ENCODE measurements at places on chromosomes 5 and 9. TPM values are rescaled to one million over a fixed set of nuclear protein-coding genes. Genes with fewer than 3 reads are reported as not detected.

DNA sequence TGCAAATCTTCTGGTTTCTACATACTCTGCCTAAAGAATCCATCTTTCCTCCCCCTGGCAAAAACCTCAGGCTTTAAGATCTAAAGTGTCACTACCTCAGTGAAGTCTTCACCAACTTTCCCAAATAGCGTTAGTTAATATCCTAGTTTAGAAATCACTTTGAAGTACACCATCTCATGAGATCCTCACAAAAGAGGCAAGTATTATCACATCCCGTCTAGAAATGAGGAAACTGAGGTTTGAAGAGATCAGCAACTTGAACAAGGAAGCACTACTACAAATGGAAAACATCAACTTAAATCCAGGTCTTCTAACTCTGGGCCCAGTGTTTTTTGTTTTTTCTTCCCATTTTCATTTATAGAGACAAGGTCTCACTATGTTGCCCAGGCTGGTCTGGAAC lies 4.6 kb downstream of the AP3B1 start:
- DNase-seq = no peak

DNA sequence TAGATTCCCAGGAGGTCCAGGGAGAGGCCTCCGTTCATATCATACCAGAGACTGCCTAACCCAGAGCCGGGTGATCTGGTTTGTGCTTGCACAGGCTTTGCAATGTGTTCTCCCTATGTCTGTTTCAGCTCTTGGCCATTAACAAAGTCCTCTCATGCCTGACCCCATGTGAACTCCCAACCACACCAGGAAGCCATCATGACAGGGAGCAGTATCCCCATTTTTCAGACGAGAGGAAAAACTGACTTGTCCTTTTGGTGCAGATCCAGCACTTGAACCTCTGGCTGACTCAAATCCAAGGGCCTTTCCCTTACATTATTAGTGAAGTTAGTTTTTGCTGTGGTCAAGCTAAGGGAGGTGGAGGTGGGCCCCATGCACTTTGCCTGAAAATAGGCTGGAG lies 58.4 kb downstream of the TEX10 start:
- DNase-seq = no peak

- DNase-seq = no peak
Measured at GRCh38 chr9:136566901-136567300, 21.1 kb upstream of the NOTCH1 start.

DNA sequence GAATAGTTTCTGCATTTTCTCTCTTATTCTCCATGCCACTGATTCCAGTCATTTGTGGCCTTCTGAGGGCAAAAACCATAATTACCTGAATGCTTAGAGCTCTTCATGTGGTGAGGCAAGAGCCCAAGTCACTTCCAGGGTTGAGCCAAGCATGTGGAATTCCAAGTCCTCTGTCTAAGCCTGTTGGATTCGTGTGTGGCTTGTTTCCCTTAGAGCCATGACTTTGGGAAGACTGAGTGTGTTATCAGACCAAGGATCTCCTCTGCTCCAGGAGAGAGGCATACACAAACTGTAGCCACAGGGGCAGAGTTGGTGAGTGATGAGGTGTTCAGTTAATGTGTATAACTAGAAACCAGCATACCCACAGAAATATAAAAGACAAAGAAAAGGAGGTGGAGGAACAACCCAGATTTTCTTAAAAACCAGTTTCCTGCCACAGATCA lies 27.1 kb downstream of the SLC22A5 start:
- DNase-seq = no peak

GRCh38 chr5:172841-173251 lies 18.4 kb upstream of the LRRC14B start:
- no peak for DNase-seq

GRCh38 chr5:93607367-93608258 lies 24.6 kb downstream of the NR2F1 start:
- DNase-seq = peak; percentile 82

The MEIKIN gene
- not detected for total RNA-seq

The OTP gene
- not detected for total RNA-seq

GRCh38 chr5:66197764-66198405 lies 53.8 kb downstream of the SREK1 start:
- DNase-seq = no peak

The CTSV gene
- 50.5 TPM for total RNA-seq

GRCh38 chr9:21611891-21612290 lies 129.8 kb upstream of the IFNE start:
- no peak for DNase-seq

The PCDHB10 gene
- 0.33 TPM for total RNA-seq

GRCh38 chr5:99141534-99142128 lies 212.8 kb upstream of the CHD1 start:
- no peak for DNase-seq

The SMARCA2 gene
- total RNA-seq = 5.5 TPM

- DNase-seq = no peak
Measured at GRCh38 chr5:140821375-140822280, at the start of gene PCDHA5. TSS of gene PCDHA5 (plus strand) at chr5:140821613.

The PRELID1 gene
- 360 TPM for total RNA-seq

DNA sequence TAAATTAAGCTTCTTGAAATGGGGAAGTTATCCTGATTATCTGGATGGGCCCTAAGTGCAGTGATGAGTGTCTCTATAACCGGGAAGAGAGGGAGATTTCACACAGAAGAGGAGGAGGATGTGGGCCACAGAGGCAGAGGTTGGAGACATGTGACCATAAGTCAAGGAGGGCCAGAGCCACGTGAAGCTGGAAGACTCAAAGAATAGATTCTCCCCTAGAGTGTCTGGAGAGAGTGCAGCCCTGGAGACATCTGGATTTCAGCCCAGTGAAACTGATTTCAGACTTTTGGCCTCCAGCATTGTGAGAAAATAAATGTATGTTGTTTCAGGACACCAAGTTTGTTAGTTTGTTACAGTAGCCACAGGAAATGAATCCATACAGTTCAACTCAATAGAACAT lies 442.9 kb downstream of the NTRK2 start:
- no peak for DNase-seq

DNA sequence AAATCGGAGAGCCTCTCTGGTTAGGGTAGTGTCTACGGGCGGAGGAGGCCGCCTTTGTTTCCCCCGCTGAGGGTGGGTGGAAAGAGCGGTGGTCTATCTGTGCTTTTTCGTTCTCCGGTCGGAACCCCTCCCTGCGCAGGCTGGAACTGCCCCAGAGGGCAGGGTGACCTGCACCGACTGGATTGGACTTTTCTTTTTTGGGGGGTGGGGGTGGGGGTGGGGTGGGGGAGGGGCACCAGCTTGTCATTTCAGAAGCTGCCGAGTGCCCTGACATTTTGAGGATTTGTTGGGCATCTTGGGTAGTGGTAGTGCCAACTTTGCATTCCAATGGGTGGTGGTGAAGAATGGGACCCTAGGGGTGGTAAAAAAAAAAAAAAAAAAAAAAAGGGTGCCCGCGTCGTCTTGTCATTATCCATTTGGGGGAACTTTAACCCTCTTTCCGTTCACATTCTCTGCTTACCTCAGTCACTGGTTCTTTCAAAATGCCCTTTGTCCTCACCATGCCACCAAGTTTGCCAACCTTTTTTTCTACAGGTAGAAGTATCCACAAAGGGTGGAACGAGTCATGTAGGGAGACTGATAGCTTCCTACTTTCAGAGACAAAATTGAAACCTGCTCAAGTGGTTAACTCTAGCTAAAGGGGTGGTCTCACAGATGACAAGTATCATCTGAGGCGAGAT lies 1.3 kb downstream of the UBE2R2 start:
- peak; percentile 16 for DNase-seq

DNA sequence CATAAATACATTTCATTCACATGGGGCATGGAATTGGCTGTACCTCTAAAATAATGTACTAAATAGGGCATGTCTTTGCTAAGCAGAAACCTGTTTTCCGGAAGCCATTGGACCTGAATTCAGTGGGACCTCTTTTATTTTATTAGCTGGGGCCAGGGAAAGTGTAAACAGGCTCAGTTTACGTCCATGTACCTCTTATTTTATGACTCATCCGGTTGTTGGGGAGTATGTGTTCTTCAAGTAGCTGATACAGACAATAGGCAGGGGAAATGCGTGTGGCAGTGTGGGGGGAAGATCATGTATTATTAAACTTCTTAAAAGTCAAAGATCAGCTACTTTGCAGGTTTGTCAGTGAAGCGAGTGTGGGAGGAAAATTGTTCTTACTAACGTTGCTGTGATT lies 1.4 kb upstream of the GDNF start:
- no peak for DNase-seq

GRCh38 chr5:3041001-3041400 lies 289.5 kb upstream of the IRX2 start:
- peak; percentile 2 for DNase-seq

The PRRC2B gene
- total RNA-seq = 102 TPM

DNA sequence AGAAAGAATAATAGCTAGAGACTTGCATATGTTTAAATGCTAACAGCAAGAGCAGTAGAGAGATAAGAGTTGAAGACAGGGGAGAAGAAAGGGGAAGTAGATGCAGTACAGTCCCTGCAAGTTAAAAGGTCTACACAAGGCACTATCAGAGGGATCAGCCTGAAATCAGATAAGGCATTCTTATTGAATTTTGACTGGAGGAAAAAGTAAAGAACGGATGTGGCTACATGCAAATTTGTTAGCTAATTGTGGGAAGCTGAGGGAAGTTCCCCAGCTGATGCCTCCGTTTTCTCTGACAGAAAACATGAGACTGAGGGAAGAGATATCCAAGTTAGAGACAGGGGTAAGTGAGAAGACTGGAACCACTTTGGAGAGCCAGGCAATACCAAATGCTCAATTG lies 12.9 kb upstream of the RHOBTB3 start:
- no peak for DNase-seq

DNA sequence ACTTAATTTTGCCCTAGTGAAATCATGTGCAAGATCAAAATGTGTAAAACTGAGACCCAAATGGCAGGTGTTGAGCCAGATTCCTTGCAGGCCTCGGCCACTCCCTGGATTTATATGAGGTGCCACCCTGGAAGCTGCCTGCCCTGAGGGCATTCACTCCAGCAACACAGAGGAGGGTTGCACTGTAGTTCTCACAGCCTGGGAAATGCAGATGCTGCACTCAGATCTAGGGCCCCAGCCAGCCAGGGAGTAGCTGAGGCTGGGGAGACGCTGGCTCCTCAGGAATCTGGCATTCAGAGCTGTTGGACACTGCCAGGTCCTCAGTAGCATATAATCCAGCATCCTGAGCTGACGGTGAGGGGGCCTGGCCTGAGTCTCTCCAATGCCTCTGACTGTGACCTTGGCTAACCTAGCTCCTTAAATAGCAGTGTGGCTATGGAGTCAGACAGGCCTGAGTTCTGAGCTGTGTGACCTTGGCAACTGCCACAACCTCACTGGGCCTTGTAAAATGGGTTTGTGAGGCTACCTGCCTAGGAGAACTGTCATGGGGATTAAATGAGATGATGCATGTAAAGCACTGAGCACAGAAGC lies 8.7 kb downstream of the KCNMB1 start:
- no peak for DNase-seq

- no peak for DNase-seq
Measured at GRCh38 chr5:106397700-106398099, 1273.0 kb downstream of the EFNA5 start.

Measured in H7 (cell line).